ENCODE measurements at places on chromosomes 2 and 18. TPM values are rescaled to one million over a fixed set of nuclear protein-coding genes. Genes with fewer than 3 reads are reported as not detected.

RGPD8 gene
- total RNA-seq = 4.6 TPM

TBR1 gene
- not detected for total RNA-seq

ADCYAP1 gene
- total RNA-seq = 0.12 TPM

MC4R gene
- total RNA-seq = not detected

ASTL gene
- not detected for total RNA-seq

DNA sequence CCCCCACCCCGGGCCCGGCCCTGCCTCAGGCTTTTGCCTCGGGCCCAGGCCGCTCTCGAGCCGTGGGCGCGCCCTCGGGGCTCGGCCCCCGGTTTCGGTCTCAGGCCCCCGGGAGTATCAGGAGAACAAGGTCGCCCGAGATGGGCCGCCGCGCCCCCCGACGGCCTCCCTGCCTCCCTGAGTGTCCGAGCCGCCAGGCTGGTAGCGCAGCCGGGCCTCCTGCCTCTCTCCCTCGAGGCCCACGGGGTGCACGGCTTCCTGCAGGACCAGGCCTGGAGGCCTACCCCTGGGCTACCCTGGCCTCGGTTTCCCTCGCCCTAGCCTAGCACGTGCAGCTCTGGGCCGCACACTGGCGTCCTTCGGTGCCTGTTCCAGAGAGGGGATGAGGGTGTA, 8.4 kb downstream of the GBX2 start:
- DNase-seq = no peak

DNA sequence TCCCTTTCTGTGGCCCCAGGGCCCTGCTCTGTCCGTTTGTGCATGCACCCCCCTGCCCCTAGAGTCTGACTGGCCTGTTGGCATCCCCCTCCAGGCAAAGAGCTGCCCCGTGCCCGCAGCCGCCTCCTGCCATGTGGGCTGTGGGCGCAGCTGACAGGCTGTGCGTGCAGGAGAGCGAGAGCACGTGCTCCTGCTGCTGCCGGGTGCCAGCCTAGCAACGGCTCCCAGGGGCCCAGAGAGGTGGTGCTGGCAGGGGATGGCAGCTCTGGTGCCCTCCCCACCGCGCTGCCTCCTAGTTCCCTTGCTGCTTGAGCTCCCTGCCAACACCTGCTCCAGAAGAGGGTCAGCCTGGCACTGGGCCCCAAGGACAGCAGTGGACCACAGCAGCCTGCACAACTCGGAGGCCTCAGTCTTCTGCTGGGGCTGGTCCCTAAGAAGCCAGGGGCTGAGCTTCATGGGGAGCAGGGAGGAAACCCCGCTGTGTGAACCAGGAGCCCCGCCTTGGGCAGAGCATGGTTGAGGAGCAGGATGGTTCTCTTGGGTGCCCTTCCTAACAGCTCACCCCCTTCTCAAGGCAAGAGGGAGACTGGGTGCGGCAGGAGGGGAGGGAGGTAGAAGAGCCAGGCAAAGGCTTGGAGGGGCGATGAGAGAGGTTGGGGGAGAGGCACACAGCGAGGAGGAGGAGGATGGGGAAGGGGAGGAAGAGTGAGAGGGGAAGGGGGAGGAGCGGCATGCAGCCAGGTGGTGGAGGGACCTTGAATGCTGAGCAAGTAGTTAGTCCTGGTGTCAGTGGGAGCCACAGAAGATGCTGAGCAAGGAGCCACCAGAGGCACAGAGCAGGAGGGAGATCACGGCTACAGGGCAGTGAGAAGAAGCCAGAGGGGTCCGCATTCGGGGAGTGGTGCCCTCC, 23.8 kb upstream of the PTMA start:
- no peak for DNase-seq

DNA sequence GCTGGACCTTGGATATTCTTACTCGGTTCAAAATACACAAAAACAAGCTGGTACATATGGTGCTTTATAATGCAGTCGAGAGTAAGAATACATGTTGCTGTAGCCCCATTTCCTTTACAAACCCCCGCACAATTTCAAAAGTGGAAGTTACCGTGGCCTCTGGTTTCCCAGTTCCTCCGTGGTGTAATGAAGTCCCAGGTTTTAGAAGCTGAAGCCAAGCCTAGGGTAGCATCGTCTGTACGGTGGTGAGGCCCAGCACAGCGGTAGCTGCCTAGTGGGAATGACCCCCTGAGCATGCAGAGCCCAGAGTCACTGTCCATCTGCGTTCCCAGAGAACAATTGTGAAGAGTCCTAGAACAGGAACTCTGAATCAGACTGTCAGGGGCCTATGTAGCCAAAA, 171.8 kb downstream of the ASXL3 start:
- no peak for DNase-seq

DNA sequence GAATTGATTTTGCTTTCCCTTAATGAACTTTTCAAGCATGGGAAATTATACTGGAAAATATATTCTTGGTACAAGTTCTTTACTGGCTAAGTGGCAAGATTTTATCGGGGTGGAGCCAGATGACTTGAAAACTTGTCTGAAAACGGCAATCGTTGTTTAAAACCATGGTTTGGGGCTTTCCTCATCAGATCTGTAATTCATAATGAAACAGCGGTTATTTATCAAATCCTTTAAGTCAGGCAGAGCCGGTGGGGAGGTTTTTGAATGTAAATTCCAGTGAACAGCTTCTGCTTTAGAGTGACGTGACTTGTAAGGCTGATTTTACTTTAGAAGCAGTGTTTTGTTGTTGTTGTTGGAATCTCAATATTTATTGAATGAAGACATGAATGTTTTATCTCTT, 2.6 kb downstream of the SEC11C start:
- DNase-seq = no peak

GRCh38 chr2:31268344-31268743, 34.4 kb downstream of the EHD3 start:
- DNase-seq = no peak

DNA sequence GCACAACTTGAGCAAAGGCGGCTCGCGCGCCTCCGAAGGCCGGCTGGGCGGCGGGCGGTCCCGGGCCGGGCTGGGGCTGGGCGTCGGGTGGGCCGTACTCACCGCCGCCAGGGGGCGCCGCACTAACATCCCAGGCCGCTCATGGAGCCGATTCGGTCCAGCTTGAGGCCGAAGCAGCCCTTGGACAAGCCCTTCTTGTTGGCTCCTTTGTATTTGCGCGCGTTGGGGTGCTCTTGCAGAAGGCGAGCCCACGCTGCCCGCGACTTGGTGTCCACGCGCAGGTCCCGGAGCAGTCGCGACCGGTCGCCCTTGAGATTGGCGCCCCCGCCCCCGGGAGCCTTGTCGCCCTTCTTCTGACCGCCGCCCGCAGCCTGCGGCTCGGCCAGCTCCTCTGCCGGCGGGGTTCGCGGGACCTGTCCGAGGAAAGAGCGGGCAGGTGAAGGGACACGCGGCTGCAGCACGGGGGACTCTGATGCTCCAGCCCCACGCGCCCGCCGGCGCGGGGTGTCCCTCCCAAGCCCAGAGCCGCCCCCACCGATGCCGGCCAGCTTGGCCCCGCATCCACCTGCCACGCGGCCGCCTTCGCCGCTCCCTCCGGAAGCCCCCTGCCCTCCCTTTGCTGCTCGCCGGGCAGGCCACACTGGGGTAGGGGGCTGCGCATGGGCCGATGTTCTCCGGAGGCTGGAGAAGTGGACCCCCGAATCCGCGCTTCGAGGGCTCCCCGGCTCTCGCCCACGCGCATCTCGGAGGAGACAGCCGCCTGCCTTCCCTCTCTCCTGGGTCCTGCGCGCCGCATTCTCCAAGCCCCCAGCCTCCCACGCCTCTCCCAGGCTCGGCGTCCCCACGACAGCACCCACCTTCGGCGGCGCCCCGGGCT, 655 bp downstream of the NPPC start:
- DNase-seq = no peak

GRCh38 chr18:62365420-62365819, 40.3 kb downstream of the TNFRSF11A start:
- DNase-seq = no peak

DNA sequence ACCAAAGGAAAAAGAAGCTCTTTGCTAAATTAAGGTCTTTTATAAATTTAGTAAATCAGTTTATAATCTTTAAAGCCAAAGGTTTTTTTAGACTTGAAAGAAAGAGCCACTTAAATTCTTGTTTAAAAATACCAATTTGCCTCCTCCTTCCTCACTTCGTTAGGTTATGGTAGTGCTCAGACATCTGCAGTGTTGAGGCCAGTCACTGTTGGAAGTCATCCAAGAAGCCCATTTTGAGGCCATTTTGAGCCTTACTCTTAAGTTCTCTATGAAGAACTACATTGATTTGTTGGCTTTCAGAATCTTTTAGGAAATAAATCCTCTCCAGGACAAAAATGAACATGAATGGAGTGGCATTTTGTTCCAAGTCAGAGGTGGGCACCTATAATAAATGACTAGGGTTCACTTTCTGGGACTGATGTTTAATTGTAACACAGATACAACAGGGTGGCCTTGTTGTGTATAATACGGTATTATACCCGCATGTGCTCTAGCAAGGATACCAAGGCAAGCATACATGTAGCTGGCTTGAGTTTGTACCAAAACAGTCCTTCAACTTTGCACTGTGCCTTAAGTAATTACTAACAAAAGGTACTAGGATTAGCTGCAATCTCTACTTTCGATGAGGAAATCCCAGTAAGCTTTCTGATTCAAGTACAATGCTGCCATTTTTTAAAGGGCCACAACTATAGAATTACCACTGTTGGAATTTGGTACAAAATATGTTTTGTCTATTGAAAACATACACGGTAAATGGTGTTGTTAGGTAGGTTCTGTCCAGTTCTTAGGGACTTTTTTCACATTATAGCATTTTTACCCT, 22.8 kb downstream of the SLC66A3 start:
- no peak for DNase-seq

GRCh38 chr2:119315241-119315925, 51.3 kb downstream of the C2orf76 start:
- no peak for DNase-seq

DNA sequence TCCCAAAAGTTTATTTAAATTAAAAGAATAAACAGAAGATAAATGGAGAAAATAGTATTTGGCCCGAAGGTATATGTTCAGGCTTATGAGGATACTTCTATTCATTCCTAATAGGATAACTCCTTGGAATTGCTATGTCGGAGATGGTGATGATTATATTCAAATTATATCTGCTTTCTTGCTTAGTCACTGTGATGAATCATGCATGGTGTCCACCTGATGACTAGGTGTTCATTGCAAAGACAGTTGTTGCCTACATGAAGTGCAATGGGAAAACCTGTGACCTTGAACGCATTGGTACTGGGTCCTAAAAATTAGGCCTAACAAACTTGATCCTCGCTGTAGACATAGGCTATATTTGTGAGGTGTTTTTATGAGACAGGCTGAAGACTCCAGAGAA, 617.3 kb upstream of the ZEB2 start:
- DNase-seq = no peak

GRCh38 chr18:2351126-2351850, 220.0 kb downstream of the METTL4 start:
- no peak for DNase-seq

DNA sequence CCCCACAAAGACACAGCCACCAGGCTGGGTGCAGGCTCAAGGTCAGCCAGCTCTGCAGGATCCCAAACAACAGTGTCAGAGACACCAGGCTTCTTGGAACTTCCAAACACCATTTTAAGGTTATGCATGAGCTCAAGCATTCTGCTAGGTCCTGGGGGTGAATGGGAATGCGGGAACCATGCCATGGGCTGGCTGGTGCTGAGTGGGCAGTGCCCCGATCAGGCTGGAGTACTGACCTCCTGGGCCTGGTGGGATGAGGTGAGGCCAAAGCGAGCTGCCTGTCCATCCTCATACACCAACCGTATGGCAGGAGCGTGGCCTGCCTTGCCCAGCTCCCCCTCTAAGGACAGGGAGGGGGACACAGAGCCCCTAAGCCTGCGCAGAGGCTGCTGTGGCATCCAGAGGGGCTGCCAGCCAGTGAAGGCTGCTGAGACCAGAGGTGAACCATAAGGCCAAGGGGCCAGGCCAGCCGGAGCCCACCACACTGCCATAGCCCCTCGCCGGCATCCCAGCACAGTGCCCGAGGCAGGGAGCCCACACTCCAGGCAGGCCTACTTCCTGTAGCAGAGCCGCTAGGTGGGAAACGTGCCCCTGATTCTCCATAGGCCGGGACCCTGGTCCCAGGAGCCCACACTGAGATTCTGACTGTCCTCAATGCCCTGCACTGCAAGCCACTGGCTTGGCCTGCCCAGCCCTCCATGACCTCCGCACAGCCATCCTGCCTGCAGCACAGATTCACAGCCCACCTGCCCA, 135.0 kb downstream of the HDAC4 start:
- no peak for DNase-seq

DNA sequence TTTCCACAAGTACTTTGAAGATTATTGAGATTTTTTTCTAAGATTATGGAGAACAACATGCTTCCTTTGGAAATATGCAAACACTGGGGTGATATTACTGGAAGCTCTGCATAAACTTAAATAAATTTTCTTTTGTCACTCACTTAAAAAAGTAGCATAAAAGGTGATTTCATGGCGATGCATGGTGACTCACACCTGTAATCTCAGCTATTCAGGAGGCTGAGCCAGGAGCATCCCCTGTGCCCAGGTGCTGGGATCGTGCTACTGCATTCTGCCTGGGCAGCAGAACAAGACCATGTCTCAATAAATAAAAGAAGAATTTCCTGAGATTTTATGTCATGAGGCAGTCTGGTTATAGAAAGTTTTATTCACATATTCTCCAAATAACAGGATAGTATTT, 679.1 kb upstream of the CDH2 start:
- no peak for DNase-seq

DNA sequence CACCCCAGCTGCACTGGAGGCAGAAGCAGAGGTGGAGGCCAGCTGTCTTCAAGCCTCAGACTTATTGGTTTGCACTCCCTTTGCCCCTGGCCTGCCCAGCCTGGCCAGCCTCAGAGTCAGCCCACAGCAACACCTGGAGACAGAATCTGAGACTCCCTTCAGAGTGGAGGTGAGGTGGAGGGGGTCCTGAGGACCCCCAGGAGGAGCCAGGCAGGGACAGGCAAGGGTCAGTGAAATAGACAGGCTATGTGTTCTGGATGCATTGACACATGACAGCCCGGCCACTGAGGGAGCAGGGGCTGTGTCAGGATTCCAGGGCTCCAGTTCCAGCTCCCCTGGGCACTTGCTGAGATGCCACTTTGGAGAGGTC, 309.7 kb downstream of the MYCN start:
- DNase-seq = no peak

DNA sequence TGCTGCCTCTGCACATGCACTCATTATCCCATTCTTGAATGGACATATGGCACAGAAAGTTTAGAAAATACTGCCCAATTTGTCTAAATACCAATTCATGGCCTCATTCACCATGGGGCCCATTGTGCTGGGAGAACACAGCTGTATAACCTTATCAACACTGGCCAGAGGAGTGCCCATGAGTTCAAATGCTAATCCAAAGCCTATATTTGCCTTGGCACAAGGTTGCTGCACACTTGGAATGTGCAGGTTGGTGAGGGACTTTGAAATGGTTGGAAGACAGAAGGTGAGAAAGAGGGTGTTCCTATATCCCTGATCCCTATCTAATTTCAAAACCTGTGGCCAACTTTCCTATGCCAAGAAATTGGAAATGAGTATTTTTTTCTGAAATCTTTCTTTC, 693.9 kb upstream of the ID2 start:
- no peak for DNase-seq

DNA sequence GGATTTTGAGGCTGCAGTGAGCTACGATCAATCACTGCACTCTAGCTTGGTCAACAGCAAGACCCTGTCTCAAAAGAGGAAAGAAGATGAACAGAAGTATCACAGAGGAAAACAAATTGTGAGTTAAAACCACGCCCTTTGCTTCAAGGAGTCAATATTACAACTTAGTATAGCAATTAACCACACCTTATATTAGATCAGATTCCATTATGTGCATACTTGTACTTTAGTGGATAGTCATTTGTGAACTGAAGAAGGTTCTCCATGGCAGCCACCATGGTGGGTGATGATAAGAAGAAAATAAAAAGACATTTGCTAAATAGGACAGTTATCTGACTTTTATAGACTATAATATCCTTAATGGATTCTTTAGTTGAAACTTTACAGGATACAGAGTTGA, 72.3 kb upstream of the EFEMP1 start:
- no peak for DNase-seq

All from glomerular endothelial cell (primary cell).